Aorta (tissue), 5 donors: ENCODE measurements at places on chromosomes 5 and 9.

GRCh38 chr5:96868603-96869371, 7.5 kb upstream of the ERAP2 start:
- no peak for DNase-seq

GRCh38 chr9:80797101-80797829, 892.1 kb downstream of the TLE1 start:
- no peak for DNase-seq

- no peak for DNase-seq
Measured at GRCh38 chr5:10451137-10451824, 9.6 kb downstream of the ROPN1L start.

DNA sequence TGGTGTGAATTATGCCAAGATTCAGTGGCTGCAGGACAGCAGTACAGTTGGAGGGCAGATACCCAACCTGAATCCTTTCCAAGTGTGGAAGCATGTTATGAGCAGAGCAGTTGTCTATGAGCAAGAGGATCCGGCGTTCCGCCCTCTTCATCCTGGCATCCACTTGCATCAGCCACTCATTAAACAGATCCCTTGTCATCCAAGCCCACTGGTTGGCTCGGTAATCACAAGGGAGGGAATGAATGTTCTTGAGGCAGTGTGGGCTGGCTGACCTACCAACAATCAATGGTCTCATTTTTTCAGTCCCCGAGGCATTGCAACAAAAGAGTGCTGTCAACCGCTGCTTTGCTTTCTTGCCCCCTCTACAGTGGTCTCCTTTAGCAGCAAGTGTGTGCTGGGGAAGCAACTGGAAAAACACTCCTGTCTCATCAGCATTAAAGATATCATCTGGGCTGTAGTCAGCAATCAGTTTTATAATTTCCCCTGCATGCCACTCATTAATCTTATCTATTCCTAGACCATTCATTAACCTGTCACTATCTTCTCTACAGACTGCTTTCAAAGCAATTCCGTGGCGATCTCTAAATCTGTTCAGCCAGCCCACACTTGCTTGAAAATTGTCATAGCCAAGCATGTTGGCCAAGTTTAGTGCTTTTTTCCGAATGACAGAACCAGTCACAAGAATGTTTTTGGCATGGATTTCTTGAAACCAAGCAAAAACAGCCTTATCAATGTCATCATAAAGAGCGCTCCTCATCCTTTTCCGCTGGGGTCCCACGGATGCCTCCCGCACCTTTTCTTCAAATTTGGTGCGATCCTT, 4.9 kb downstream of the TIGD6 start:
- no peak for DNase-seq

DNA sequence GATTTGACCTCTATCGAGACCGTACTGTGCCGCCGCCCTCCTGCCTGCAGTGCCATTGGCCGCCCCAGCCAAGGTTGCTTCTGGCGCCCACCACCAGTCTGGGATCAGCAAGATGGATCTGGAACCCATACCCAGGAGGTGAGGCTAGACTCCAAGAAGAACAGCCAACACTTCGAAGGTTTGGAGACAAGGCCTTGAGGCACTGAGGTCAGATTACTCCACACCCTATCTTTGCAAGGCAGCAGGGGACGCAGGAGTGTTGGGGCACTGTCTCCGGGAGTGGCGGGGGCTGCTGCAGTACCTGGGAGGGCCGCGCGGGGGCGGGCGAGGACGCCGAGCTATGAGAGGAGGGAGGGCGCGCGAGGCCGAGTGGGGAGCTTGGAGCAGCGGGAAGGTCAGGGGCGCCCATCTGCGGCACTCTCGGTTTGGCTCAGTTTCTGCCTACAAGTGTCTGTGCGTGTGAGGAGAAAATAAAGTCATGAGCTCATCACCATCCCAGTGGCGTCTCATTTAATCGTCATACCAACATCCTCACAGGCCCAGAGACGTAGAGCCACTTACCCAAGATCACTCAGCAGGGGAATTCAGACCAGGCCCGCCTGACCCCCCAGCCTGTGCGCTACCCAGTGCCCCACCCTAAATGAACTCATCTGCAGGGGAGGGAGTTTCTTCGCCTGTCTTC, 20.5 kb upstream of the PSD2 start:
- peak; percentile 94 for DNase-seq

DNA sequence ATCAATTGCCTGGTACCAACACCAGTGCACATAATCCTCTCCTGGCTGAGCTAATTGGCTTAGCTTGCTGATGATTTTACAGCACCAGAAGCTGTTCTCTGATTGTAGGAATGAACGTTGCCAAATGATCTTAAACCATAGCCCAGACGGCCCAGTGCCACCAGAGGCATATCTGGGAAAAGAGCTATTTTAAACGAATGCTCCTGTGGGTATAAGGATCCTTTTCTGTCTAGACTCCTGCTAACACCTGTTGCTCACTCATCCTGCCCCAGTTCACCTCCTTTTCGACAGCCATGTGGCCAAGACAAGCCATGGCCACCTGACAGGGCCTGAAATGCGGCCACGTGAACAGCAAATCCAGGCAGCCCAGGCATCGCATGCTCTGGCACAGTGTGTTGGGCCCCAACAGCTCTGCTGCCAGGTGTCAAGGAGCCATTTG, 289.9 kb upstream of the SLC30A5 start:
- no peak for DNase-seq

GRCh38 chr9:114823441-114823840, 17.6 kb upstream of the TNFSF15 start:
- no peak for DNase-seq
